ENCODE measurements at places on chromosomes 1 and 21. TPM values are rescaled to one million over a fixed set of nuclear protein-coding genes. Genes with fewer than 3 reads are reported as not detected.

CTTNBP2NL gene
- total RNA-seq, result 25.8 TPM

PDC gene
- not detected for total RNA-seq

BSND gene
- not detected for total RNA-seq

PIK3R3 gene
- total RNA-seq, result 16.0 TPM

ODF2L gene
- 57.0 TPM for total RNA-seq

WDR64 gene
- not detected for total RNA-seq

AADACL4 gene
- not detected for total RNA-seq

KPNA6 gene
- total RNA-seq, result 26.3 TPM

BGLAP gene
- 0.25 TPM for total RNA-seq

CNR2 gene
- under 0.01 TPM for total RNA-seq

PPM1J gene
- total RNA-seq, result 4.9 TPM

ID3 gene
- total RNA-seq, result 13.8 TPM

ZNF648 gene
- total RNA-seq, result 0.25 TPM

ACKR1 gene
- total RNA-seq, result 2.5 TPM
